MG63 (cell line): ENCODE measurements at places on chromosomes 7 and 10. TPM values are rescaled to one million over a fixed set of nuclear protein-coding genes. Genes with fewer than 3 reads are reported as not detected.

DNA sequence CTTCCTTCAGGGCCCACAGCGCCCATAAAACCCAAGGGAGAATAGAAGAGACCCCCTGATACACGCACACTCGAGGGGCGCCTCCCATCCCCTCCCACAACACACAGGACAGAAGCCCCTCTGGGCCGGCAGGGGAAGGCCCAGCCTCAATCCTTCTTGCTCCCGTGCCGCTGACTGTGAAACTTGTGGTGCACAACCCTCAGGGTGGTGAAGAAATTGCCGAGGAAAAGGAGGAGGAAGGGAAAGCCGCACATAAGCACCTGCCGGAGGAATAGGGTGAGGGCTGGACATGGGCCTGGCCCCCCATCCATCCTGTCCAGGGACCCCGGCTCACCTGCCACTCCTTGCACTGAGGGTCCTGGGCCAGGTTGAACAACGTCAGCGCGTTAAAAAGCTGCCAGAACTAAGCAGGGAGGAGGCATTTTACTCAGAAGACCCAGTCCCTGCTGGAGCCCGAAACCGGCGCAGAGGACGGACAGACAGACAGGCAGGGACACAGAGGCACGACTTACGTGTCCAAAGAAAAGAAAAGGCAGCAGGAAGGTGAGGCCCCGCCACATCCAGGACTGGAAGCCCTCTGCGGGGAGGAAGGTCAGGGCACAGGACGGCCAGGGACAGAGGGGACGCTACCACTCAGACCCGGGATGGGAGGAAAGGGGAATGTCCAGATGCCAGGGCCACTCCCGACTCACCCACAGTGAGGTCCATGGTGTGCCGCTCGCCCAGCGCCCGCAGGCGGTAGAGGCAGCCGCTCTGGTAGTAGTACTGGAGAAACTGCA lies 7.2 kb downstream of the TMEM120A start:
- no peak for DNase-seq

DNA sequence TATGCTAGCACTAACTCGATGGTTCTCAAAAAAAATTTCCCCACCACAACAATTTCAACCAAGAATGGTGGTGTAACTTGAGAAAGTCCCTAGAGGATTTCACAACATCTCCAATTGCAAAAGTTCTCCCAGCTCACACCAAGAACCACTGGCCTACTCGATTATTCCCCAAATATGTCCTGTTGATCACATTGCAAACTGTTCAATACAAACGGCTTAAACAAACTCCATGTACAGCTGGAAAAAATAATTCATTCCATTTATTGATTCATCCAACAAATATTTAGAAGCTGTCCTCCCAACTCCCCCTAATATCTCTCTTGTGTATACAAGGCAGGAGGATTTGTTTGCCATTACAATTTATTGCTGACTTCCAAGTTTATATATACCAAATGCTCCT lies 19.1 kb downstream of the TMEM176B start:
- DNase-seq = no peak

- DNase-seq = no peak
Observed at GRCh38 chr10:80410578-80411145, 2.3 kb downstream of the PRXL2A start.

GRCh38 chr7:55515569-55516279 lies 56.6 kb downstream of the VOPP1 start:
- no peak for DNase-seq

DNA sequence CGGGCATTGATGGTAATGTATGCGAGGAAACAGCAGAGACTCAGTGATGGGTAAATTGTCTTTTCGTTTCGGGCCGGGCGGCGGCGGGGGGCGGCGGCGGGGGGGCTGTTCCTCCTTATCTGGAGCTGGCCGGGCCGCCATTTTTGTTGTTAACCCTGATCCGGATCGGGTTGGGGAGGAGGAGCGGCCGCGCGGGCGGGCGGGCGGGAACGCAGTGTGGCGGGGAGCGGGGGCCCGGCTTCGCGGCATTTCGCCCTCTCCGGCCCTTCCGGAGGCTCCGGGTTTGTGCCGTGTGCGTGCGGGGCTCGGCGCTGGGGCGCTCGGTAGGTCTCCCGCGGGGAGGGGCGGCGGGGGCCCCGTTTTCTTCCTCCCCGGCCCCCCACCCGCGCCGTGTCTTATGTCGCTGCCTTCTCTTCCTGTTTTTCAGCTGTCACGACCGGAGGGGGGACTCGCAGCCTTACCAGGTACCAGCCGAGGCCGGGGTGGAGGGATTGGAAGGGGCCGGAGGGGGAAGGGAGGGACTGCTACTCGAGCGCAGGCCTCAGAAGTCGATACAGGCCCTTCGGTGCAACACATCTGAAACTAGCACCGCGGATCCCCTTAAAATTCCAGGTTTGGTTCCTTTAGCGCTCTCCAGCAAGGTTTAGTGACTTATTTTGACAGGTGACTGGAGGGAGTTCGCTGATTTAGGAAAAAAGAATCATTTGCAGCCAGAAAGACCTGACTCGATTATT lies 820 bp downstream of the WAC start:
- DNase-seq = peak; percentile 62

- DNase-seq = no peak
Observed at GRCh38 chr7:67550801-67551436, 554.3 kb downstream of the TYW1 start.

DNA sequence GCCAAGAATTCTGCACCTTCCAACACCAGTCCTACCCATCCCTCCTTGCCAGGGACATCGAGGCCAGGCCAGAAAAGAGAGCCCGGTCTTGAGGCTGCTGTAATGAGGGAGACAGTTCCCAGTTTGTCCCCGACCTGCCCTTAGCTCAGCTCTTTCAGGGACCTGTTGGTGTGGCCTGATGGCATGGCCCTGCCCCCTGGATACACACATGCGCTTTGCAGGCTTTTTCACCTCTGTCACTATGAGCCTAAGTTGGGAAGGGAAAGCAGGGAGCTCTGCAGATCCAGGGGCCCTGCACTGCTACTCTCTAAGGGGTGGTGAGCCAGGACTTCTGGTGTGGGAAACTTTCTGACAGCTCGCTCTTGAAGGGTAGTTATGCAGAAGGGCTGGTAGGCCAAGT lies 2.1 kb downstream of the SCD start:
- no peak for DNase-seq

DNA sequence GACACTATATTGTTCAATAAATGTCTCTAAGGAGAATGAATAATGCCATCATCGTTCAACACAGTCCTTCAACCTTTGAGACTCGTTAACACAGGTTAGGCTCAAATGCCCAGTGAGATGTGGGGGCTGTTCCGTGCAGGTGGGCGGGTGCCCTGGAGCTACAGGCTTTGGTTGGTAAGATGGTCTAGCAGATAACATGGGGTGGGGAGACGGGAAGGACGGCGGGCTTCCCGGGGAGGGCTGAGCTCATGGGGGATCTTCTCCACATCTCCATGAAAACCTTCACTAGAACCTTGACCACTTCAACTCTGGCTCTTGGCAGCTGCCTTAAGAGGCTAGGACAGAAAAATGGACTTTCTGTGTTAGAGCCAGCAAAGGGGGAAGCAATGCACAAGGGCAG lies 134.1 kb upstream of the TCERG1L start:
- no peak for DNase-seq

- no peak for DNase-seq
Observed at GRCh38 chr10:7890781-7891180, 72.5 kb downstream of the TAF3 start.

DNA sequence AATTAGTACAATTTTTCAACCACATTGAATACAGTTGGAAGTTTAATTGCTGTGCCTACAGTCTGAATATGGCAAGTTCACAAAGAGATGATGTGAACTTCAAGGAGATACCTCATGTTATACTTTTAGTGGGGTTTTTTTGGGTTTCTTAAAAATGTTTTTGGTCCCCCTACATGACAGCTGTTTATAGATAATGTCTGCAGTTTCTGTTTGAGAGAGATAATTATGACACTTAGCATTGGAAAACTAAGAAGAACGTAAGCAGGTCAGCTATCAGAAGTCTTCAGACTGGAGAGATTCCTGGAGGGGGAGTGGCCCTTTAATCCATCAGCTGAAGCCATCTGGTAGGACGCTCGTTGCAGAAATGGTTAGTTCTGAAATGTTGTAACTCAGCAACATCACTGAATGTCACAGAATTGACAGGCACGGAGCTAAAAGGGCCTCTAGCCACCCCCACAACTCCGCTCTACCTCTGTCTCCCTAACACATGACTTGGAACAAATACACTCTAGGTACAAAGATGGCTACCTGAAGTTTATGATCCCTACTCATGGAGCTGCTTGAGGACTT lies 29.0 kb downstream of the TIMM23 start:
- DNase-seq = no peak

DNA sequence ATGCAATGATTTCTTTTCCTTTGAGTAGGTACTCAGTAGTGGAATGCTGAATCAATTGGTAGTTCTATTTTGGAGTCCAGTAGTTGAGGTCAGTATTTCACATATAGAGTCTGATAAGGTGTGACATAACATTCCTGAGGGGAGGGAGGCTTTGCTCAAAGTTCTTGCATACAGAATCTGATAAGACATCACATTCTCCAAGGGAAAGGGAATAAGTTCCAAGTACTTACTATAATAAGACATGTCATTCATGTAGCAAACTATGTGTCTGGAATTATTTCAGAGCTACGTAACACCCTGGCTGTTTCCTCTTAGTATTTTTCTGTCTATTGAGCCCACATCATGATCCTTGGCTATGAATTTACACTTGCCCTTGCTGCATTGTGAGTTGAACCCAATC lies 74.3 kb upstream of the POM121L12 start:
- no peak for DNase-seq

GRCh38 chr10:70864935-70865334 lies 23.4 kb downstream of the PCBD1 start:
- no peak for DNase-seq

- DNase-seq = no peak
Observed at GRCh38 chr10:35232527-35232926, 103.8 kb upstream of the CCNY start.

GRCh38 chr10:49567810-49568209 lies 28.9 kb upstream of the ERCC6 start:
- DNase-seq = no peak

DNA sequence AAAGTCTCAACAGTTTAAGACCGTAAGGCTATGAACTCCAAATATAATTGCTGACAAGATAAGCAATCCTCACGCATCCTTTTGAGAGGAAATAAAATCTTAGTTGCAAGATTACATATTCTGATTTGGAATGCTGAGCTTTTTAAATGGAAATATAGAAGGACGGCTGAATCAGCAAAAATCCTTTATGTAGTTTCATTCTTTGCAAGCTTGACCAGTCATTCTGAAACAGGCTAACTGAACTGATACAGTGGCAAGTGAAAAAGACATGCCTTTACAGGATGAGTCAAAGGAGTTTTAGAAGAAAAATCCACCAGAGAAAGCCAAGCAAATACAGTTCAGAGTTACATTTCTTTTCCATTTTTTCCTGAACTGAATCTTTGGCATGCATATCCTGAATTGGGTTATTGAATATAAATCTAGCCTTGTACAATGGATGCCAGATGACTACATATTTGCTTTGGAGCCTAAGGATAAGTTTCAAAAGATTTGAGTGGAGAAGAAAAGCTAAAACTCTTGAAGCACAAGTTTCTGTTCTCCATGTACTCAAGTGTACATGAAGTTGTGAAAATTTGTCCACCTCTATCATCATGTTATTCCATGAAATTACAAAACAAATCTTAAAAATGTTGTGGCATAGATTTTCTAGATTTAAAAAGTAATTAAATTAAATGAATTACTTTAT lies 4.4 kb downstream of the VIM start:
- no peak for DNase-seq

GRCh38 chr7:50358779-50359178 lies 54.3 kb downstream of the IKZF1 start:
- DNase-seq = no peak

GRCh38 chr7:145681646-145682045 lies 435.0 kb upstream of the CNTNAP2 start:
- no peak for DNase-seq

GRCh38 chr7:142112086-142112485 lies 568 bp downstream of the MGAM2 start:
- no peak for DNase-seq

DNA sequence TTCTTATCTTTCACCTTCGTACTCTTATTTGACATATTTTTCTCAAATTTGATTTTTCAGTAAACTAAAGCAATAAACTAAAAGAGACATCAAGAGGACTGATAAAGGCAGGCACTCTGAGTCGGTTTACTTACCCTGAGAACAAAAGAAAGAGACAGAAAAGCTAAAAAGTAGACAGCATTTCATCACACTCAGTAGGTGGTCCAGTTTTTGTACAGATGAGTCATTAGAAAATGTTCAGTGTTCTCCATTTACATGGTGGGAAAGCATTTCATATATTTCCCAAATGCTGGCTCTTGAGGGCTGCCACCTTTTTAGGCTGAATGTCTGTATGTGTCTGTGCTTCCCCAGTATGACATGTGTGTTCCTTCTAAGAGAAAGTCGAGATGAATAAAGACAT lies 52.7 kb downstream of the NHLRC2 start:
- no peak for DNase-seq

GRCh38 chr7:35030848-35031247 lies 6.4 kb downstream of the DPY19L1 start:
- DNase-seq = no peak

DNA sequence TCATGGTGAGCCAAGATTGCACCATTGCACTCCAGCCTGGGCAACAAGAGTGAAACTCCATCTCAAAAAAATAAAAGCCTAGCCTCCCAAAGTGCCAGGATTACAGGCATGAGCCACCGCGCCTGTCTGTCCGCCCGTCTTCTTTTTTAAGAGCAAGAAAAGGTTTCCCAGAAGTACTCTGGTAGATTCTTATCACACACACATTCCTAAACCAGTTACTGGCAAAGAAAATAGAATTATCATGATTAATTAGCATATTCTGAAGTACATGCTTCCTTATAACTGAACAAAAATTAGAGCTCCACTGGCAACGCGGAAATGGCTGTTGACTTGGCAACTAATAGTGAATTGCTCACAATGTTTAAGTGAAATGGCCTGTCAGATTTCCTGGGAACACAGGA lies 87.0 kb downstream of the ADK start:
- no peak for DNase-seq

- no peak for DNase-seq
Observed at GRCh38 chr10:70917635-70918034, 29.3 kb upstream of the PCBD1 start.

- DNase-seq = no peak
Observed at GRCh38 chr7:46791188-46791587, 790.7 kb downstream of the TNS3 start.

GRCh38 chr7:104267701-104268368 lies 60.0 kb upstream of the ORC5 start:
- no peak for DNase-seq

Gene LUC7L2
- 37.8 and 53.0 TPM in 2 replicates for total RNA-seq

Gene SSC4D
- not detected in 2 replicates for total RNA-seq

Gene OR2A1
- not detected in 2 replicates for total RNA-seq

Gene NDUFA5
- 15.9 and 36.5 TPM in 2 replicates for total RNA-seq

Gene ANK3
- 1.7 TPM in 1 of 2 replicates, not detected in the other for total RNA-seq

Gene OR13A1
- total RNA-seq = not detected in 2 replicates

Gene SMURF1
- 14.2 and 15.5 TPM in 2 replicates for total RNA-seq

Gene STAMBPL1
- 23.1 and 27.3 TPM in 2 replicates for total RNA-seq

Gene C10orf71
- total RNA-seq = not detected in 2 replicates

Gene IDI2
- not detected in 2 replicates for total RNA-seq
